Fibroblast of lung (primary cell): ENCODE measurements at places on chromosomes 4 and X. TPM values are rescaled to one million over a fixed set of nuclear protein-coding genes. Genes with fewer than 3 reads are reported as not detected.

GRCh38 chr4:129379429-129379828 is 283.5 kb downstream of the C4orf33 start:
- DNase-seq, result no peak
- H3K4me1 ChIP-seq, result no peaks in the 10 kb centered on the region
- H3K27me3 ChIP-seq, result no peaks in the 10 kb centered on the region
- no peak overlapping the region for H3K4me3 ChIP-seq
- H3K27ac ChIP-seq, result no peak overlapping the region

DNA sequence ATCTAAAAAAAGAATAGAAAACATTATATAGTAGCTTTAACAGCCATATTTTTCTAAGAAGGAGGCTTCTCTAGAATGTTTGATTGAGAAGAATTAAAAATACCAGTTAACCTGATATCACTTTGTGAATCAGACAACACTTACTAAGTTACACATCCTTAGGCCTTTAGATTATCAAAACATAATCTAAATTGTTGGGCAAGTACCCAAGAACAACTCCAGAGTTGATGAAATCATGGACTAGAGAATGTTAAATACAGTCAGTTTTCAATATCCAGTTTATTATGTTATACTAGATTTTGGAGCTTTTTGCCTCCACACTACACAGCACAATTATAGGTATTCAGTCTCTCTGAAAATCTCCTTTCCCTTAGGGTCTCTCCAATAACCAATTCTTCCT is 39.6 kb downstream of the ARL13A start:
- no peaks in the 10 kb centered on the region for H3K4me1 ChIP-seq
- H3K27me3 ChIP-seq, result no peaks in the 10 kb centered on the region
- H3K36me3 ChIP-seq, result no peaks in the 10 kb centered on the region
- peak; percentile 18 for DNase-seq
- H3K4me3 ChIP-seq, result no peak overlapping the region

Gene MSANTD1
- 0.02 TPM in 1 of 2 replicates, not detected in the other for polyA plus RNA-seq

- peaks cover 8% of the 10 kb centered on the region for H3K4me1 ChIP-seq
- DNase-seq, result peak; percentile 72
- H3K4me3 ChIP-seq, result no peak overlapping the region
- no peak overlapping the region for H3K27ac ChIP-seq
- H3K27me3 ChIP-seq, result peaks cover 5% of the 10 kb centered on the region
These were observed 73.9 kb downstream of the SORBS2 start for GRCh38 chr4:185738038-185738552.

- H3K36me3 ChIP-seq, result peaks cover 2% of the 10 kb centered on the region
- H3K4me3 ChIP-seq, result no peak overlapping the region
- no peak overlapping the region for H3K27ac ChIP-seq
- H3K27me3 ChIP-seq, result no peaks in the 10 kb centered on the region
- H3K4me1 ChIP-seq, result no peaks in the 10 kb centered on the region
- no peak for DNase-seq
These were observed 78.5 kb downstream of the SCLT1 start for GRCh38 chr4:129014566-129015509.

- no peak overlapping the region for H3K27ac ChIP-seq
- H3K4me1 ChIP-seq, result no peaks in the 10 kb centered on the region
- H3K36me3 ChIP-seq, result no peaks in the 10 kb centered on the region
- H3K4me3 ChIP-seq, result no peak overlapping the region
- no peak for DNase-seq
These were observed 283.2 kb downstream of the ARHGAP10 start for GRCh38 chr4:148015058-148015457.

- no peak overlapping the region for H3K27ac ChIP-seq
- H3K36me3 ChIP-seq, result no peaks in the 10 kb centered on the region
- DNase-seq, result peak; percentile 65
- no peaks in the 10 kb centered on the region for H3K4me1 ChIP-seq
- H3K27me3 ChIP-seq, result no peaks in the 10 kb centered on the region
- H3K4me3 ChIP-seq, result no peak overlapping the region
These were observed 594.3 kb upstream of the ADGRL3 start for GRCh38 chr4:60605646-60606354.

Gene SLC10A7
- polyA plus RNA-seq, result 9.4 and 12.6 TPM in 2 replicates

DNA sequence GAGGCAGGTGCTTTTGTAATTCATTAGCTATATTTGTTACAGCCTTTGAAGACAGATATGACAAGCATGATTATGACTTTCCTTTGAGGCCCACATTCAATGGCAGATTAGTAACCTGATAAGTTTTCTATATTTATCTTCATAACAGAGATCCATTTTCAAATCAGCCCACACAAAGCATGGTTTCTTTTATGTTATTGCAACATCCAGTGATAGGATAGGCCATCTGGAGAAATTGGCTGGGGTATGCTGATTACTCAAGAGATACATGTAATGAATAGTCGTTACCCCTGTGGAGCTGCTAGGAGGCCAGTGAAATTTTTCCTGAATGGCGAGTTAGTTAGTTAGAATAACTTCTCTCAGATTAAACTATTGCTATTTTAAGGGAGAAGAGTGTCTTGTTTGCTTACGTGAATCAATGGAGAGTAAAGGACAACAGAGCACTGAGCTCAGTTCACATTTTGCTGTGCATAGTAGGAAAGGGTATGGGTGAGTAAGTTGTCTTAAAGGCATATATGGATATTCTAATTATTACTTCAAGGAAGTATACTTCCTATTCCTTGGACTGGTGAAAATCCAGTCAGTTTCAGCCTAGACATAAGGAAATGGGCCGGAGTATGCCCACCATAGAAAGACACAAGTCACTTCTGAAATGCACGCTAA is 79.2 kb upstream of the DKK2 start:
- no peaks in the 10 kb centered on the region for H3K36me3 ChIP-seq
- H3K27me3 ChIP-seq, result no peaks in the 10 kb centered on the region
- no peak overlapping the region for H3K27ac ChIP-seq
- DNase-seq, result peak; percentile 67
- H3K4me1 ChIP-seq, result no peaks in the 10 kb centered on the region

GRCh38 chrX:40177117-40177430 is 79.3 kb upstream of the BCOR start:
- H3K27me3 ChIP-seq, result no peaks in the 10 kb centered on the region
- no peak for DNase-seq
- no peak overlapping the region for H3K27ac ChIP-seq
- H3K4me3 ChIP-seq, result no peak overlapping the region

Gene HTR2C
- not detected in 2 replicates for polyA plus RNA-seq

DNA sequence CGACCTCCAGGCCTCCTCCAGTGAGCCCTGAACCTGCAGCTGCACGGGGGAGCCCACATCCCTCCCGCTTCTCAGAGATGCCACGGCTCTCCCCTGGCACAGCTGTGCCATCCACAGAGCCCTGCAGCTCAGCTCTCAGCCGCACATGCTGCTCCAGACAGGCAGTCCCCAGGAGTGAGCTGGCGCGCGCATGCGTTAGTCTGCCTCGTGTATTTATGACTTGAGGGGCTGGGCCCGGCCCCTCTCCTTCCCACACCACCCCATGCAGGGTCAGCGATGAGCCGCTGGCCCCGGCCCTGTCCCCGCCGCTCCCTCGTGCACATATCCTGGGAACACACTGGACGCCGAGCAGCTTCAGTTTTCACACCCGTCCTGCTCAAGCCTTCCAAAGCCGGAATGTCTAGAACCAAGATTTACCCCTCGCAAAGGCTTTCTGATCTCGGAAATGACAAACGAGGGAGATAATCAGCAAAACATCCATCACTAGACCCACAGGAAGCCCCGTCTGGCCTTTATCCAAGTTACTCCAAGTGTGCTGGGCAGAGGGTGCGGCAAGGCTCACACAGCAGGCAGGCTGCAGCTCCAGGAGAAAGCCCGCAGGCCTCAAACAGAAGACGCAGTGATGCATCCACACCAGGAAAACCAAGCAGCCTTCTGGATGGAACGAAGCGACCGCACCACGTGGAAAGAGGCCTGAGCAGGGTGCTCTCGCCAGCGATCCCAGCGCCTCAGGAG is 24.3 kb downstream of the GAK start:
- DNase-seq, result peak; percentile 45
- H3K27ac ChIP-seq, result no peak overlapping the region
- peaks cover 8% of the 10 kb centered on the region for H3K36me3 ChIP-seq
- H3K4me1 ChIP-seq, result no peaks in the 10 kb centered on the region
- H3K27me3 ChIP-seq, result no peaks in the 10 kb centered on the region

GRCh38 chrX:34656467-34656841 is 631 bp downstream of the TMEM47 start:
- H3K4me1 ChIP-seq, result peaks cover 4% of the 10 kb centered on the region
- peak overlapping the region; percentile 80 for H3K4me3 ChIP-seq
- H3K27me3 ChIP-seq, result no peaks in the 10 kb centered on the region

GRCh38 chr4:22869235-22869634 is 176.5 kb downstream of the GBA3 start:
- DNase-seq, result no peak
- no peaks in the 10 kb centered on the region for H3K27me3 ChIP-seq
- no peak overlapping the region for H3K4me3 ChIP-seq
- no peaks in the 10 kb centered on the region for H3K36me3 ChIP-seq
- H3K27ac ChIP-seq, result no peak overlapping the region

DNA sequence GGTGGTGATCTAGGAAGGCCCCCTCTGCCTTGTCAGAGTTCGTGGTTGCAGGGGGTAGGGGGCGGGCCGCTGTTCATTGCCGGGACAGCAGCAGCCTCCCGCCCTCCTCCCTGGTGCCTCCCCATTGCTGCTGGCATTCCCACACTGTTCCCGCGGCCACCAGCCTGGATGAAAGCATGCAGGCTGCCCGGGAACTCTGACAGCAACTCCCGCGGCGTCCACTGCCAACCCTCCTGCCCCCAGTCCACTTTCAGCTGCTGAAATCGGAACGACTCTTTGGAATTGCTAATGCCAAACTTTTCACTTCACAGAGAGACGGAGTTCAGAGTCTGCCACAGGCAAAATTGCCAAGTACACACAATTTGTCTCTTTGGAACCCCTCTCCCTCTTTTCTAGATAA is 121.9 kb downstream of the BEND2 start:
- no peak overlapping the region for H3K4me3 ChIP-seq
- no peaks in the 10 kb centered on the region for H3K27me3 ChIP-seq
- no peaks in the 10 kb centered on the region for H3K4me1 ChIP-seq
- H3K36me3 ChIP-seq, result no peaks in the 10 kb centered on the region

DNA sequence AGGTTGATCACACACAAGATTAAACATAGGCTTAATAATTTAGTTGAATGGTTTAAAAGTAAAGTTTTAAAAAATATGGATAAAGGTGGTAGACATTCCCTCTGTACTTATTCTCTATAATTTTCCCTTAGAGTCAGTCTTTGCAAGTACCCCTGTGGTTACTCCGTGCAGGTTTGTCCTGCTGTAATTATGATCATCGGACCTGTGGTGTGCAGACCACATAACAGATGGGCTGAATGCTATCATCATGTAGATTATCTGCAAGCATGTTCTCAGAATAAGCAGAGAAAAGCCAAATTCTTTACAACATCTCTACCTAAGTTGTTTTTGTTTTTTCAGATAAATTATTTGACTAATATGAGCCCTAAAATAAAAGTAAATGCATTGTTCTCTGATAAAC is 146.8 kb downstream of the FSTL5 start:
- no peaks in the 10 kb centered on the region for H3K27me3 ChIP-seq
- no peaks in the 10 kb centered on the region for H3K4me1 ChIP-seq
- H3K27ac ChIP-seq, result no peak overlapping the region

DNA sequence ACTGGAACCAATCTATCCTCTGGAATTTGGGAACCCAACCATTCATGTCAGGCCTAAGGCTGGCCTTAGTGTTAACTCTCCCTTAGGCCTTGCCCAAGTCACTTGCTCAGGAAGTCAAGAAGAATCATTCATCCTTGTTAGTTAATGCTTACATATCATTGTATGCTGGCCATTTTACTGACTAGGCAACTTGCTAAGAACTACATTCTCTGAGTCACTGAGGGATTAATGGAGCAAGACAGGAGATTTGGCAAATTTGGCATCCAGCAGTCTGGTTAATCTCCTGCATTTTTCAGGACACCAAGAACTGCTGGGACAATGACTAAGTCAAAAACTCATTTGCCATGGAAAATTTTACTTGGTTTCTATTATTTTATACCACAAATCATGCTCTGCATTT is 115.8 kb upstream of the DDIT4L start:
- H3K4me3 ChIP-seq, result no peak overlapping the region
- H3K4me1 ChIP-seq, result no peaks in the 10 kb centered on the region
- no peak for DNase-seq
- H3K36me3 ChIP-seq, result no peaks in the 10 kb centered on the region
- no peaks in the 10 kb centered on the region for H3K27me3 ChIP-seq

Gene TRIML2
- polyA plus RNA-seq, result 0.05 TPM in 1 of 2 replicates, not detected in the other

DNA sequence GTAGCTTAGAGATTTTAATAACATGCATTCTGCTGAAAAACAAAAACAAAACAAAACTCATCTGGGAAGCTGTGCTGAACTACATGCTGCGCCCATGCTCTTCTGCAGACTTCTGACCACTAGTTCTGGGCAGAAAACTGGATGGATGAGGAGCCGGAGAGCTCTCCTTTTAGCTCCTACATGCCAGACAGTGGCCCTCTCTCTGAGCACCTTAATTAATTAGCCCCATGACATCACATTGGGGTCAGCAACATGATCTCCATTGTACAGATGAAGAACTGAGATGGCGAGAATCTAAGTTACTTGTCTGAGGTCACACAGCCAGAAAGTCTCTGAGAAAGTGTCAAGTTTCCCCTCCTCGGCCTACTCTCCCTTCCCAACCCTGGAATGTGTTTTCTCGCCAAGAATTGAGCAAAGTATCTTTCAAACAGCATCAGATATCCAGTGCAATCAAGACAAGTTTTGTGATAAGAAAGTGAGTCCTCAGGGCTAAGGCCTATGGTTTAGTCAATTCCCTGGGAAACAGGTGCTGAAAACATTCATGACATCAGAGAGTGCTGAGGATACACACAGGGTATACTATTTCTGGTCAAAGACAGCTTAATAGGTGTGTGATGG is 21.6 kb downstream of the SCD5 start:
- H3K36me3 ChIP-seq, result no peaks in the 10 kb centered on the region
- H3K4me3 ChIP-seq, result no peak overlapping the region
- H3K27me3 ChIP-seq, result no peaks in the 10 kb centered on the region
- no peak overlapping the region for H3K27ac ChIP-seq
- peak; percentile 88 for DNase-seq

Gene ADRA2C
- 0.12 and 0.30 TPM in 2 replicates for polyA plus RNA-seq

Gene CETN2
- 72.1 and 79.7 TPM in 2 replicates for polyA plus RNA-seq

DNA sequence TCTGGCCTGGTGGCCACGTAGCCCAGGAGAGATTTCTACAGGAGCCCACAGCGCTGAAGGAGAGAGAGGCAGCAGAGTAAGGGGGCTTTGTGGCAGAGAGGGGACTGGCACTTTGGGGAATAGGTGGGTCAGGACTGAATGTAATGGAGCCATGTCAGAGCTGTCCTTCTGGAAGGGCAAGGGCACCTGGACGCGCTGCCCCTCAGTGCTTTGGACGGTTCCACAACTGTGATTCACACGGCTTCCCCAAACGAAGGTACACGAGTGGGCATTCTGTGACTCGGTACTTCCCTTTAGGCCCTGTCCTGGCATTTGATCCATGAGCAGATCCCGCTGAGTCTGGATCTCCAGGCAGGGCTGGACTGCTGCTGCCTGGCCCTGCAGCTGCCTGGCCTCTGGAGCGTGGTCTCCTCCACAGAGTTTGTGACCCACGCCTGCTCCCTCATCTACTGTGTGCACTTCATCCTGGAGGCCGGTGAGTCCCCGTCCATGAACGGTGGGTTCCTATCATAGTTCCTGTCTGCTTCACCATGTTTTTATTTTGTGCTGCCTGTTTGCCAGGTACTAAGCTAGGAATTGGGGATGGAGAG is 35.2 kb upstream of the MSANTD1 start:
- no peaks in the 10 kb centered on the region for H3K4me1 ChIP-seq
- no peak overlapping the region for H3K27ac ChIP-seq
- no peak for DNase-seq
